ENCODE measurements at places on chromosomes 12 and 14.

DNA sequence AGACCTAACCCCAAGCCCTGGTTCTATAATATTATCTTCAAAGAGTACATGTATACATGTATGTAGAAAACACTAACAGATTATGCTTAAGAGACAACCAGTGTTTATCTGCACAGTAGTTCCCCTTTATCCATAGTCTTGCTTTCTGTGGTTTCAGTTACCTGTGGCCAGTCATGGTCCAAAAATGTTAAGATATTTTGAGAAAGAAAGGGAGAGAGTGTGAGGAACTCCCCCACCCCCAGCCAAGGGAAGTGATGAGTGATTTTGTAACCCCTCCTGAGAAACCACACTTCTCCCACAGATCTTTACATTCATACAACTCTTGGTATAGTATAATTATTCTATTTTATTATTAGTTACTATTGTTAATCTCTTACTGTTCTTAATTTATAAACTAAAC is 77.3 kb upstream of the CNTN1 start:
- DNase-seq = no peak

- no peak for DNase-seq
These were observed 704 bp downstream of the SDR39U1 start for GRCh38 chr14:24441904-24442239.

- no peak for DNase-seq
These were observed 80.1 kb downstream of the PLXNC1 start for GRCh38 chr12:94228488-94228907.

GRCh38 chr12:26878661-26879119 is 45.7 kb upstream of the ITPR2 start:
- DNase-seq = no peak

DNA sequence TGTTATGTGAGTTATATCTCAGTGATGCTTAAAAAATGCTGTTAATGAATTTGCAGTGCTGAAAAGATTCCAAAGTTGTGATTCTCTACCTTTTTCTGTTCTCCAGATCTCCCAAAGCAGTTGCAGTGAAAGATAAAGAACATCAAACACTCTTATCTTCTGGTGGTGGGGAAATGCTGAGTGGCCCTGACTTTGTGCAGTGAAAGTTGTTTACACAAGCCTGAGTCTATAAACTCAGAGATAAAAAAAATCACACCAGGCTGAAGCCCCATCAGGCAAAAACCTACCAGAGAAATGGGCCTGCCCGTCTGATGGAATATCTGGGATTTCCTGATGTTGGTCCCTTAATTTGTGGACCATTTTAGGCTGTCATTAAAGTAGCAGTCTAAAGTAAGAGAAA is 46.1 kb downstream of the RASSF3 start:
- DNase-seq = no peak

- no peak for DNase-seq
These were observed 77.8 kb downstream of the HSD17B6 start for GRCh38 chr12:56840922-56841321.

DNA sequence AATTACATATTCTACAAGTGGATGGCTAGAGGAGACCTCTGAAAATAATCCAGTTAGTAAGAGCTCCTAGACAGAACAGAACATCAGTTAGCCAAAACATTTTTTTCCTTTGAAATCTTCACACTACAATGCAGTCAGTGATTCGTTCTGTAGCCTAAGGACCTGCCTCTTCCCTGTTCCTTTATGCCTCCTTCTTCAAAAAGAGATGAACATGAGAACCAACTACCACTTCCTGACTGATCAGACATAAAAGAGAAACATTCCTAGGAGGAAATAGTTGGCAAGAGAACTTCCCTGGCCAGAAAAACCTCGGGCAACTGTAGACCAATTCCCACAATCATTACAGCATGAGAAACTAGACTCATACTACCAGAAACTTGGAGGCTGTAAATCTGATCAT is 29.4 kb downstream of the ITPR2 start:
- DNase-seq = no peak

- DNase-seq = no peak
These were observed 192.2 kb upstream of the ARHGAP5 start for GRCh38 chr14:31884776-31885379.

GRCh38 chr14:23566112-23566777 is 1.3 kb downstream of the AP1G2 start:
- DNase-seq = no peak

GRCh38 chr12:80101126-80101525 is 1.8 kb downstream of the OTOGL start:
- no peak for DNase-seq

- no peak for DNase-seq
These were observed 18.0 kb upstream of the SMUG1 start for GRCh38 chr12:54206791-54207190.

DNA sequence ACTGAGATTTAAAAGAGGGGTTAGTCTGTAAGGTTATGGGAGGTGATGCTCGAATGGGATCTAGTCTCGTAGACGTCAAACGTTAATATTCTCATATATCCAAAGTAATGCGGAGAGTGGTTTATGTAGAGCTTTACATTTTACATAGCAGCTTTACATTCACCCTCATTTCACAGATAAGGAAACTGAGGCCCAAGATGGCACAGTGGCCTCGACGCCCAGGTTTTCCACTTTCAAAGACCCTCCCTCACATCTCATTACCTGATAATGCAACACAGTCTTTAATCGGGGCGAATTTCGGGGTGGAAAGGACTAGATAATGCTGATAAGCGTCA is 450 bp upstream of the TDG start:
- no peak for DNase-seq

DNA sequence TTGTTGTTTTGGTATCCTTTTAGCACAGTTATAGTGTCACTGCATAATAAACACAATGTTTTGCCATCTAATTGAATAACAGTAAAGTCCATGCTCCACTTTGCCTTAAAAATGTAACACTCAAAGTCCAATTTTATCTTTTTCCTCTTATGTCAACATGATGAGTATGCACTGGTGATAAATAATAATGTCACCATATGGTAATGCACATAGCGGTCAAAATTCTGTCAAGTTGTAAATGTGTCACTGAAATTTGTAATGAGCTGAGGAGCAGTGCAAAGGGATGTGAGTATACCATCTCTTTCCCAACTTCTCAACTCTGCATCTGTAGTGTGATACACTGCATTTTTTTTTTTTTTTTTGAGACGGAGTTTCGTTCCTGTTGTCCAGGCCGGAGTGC is 65.7 kb downstream of the EML5 start:
- DNase-seq = no peak

DNA sequence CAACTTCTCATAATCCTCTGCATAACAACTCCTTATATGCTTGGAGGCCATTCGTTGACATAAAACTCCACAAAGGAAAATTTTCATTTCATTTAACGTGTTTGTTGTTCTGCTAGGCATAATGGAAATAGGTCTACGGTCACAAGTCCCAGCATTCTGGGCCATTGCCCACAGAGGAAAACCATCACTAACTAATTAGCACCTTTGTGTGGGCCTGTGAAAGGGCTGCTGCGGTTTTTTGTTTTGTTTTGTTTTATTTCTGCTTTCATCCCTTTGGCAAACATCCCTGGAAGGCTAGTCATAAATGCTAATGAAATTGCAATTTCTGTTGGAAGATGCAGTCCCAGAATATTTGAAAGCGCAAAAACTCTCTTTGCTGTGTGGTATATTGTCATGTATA is 180.3 kb downstream of the RMST start:
- DNase-seq = no peak

DNA sequence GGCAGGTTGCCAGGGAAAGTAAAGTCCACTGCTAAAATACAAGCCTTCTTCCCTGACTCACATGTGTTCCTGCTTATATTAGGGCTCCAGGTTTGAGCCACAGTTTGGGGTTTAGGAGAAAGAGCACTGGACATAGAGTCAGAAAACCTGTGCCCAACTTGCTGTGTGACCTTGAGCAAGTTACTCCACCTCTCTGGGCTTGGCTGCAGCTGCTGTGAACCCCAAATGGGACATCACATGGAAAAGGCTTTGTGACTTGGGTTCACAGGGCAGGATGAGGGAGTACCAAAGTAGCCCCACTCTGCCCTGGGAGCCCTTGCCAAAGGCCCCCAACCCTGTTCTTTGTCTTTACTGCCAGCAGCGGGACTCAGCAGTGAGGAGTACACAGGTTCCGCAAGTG is 79.0 kb upstream of the NOS1 start:
- no peak for DNase-seq

- DNase-seq = no peak
These were observed 215.9 kb upstream of the HMGA2 start for GRCh38 chr12:65608319-65608916.

- DNase-seq = no peak
These were observed 220.1 kb downstream of the GALC start for GRCh38 chr14:87772854-87773253.

DNA sequence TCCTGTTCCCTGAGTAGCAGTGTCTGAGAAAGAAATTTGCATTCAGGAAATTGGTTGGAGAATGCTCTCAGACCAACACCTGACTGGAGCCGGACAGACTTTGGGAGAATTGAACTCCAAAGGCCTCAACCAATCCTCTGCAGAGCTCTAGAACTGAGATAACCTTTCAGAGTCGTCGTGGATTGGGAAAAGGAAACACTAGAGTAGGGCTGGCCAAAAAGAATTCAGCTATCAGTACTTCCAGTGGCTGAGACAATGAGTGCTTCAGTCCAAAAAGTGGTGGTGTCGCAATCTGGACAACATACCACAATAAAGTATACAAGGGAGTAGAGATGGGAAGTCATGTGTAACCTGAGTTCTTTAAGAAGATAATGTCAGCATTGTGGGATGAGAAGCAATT is 377.1 kb downstream of the SLC16A7 start:
- DNase-seq = peak; percentile 19

GRCh38 chr14:99098199-99098598 is 173.8 kb downstream of the BCL11B start:
- DNase-seq = no peak

GRCh38 chr12:104026841-104027599 is 23.0 kb downstream of the GLT8D2 start:
- DNase-seq = no peak

DNA sequence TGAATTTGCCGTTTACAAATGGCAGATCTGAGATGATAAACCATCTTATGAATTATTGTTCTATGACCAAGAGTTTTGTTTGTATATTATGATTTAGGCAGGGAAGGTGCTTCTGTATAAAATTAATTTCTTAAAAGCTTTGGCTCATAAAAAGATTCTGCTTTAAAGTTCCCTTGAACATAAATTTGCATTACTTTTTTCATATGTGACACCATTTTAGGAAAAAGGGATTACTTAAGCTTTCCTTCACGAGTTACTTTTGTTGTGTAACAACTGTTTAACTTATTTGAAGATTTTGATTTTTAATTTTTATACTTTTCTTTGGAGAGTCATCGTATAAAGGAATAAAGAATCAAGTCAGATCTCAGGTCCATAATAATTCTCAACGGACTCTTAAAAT is 3.3 kb downstream of the ETNK1 start:
- DNase-seq = no peak

GRCh38 chr14:65483647-65484046 is 71.1 kb downstream of the FUT8 start:
- no peak for DNase-seq

- no peak for DNase-seq
These were observed 15.5 kb downstream of the SCAF11 start for GRCh38 chr12:45974883-45975282.

DNA sequence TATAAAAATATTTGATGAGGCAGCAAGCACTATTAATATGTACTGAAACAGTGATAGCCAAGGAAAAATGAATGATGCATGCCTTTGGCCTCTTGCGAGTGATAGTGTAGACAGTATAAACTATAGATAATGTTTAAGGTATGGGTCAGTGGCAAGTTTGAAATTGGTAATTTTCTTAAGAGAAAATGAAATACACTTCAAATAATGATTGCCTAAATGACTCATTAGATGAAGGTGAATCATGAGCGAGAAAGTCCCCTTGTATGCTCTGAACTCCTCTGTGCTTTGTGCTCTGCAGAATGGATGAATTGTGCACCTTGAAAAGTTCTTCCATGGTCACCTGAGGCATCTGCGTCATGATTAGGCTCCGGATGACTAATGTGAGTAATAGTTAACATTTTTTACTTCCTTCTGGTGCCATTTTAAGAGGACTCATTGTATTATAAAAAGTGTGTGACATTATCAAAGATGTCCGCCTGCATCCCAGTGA is 84.9 kb upstream of the RTL1 start:
- no peak for DNase-seq

DNA sequence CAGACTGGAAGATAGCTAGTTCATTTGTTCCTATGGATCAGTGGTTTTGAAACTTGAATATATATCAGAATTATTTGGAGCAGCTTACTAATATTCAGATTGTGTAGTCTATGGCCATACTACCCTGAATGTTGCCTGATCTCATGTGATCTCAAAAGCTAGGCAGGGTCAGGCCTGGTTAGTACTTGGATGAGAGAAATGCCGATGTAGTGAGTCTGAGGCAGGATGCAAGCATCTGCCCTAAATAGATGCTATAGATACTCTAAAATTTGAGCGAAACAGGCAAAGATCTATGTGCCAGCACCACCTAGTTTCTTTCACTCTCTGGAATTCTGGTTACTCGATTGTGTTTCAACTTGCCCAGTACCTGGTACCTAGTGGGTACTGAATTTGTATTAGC is 40.9 kb downstream of the FRMD6 start:
- no peak for DNase-seq

Data from non-pigmented ciliary epithelial cell (primary cell).